Stimulated activated CD8-positive, alpha-beta memory T cell treated with anti-CD3 and anti-CD28 coated beads, Interleukin-4, amount 100 ng/mL, for 1 hour (primary cell): ENCODE measurements at places on chromosomes 7 and 10.

DNA sequence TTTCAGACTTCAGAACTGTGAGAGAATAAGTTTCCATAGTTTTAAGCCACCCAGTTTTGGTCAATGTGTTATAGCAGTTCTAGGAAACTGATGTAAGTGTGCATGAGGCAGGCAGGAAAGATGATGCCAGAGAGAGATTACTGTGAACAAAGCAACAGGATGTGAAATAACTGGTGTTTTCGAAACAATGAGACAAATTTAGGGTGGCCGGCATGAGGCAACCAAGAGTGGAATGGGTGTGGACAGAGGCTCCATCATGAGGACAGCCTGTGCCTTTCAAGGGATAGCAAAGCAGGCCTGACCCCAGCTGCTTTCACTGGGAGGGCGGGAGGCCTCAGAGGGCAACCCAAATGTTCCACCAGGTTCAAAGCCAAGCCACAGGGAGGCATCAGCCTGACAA is 67.3 kb upstream of the UCN3 start:
- DNase-seq = no peak

DNA sequence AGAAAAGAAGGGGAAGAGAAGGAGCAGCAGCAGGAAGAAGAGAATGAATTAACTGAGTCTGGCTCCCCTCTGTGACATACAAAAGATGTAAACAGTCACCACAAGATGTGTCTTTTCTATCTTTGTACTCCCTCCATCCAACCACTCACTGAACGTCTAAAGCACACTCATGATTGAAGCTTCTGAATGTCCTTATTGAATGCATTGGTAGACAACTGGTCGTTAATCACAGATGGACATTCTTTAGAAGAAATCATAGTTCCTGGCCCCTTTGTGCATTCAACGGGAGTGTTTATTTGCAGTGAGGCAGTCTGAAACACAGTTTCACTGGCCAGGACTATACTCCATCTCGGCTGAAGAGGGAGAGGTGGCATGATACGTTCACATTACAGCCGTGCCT is 206.3 kb upstream of the KMT2E start:
- DNase-seq = no peak

DNA sequence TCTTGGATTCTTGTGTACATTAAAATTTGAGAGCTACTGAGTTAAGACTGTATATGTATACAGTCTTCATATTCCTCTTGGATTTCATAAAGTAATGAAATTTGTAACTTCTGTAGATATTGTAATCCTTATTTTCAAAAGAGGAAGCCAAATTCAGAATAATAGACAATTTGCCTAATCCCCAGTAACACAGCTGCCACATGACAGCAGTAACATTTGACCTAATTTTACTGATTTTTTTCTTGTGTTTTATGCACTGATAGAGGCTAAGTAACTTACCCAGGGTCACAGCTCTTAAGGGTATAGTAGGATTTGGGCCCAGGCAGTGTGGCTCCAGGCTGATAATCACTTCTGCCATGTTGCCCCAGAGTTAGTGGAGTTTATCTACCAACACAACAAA is 40.4 kb upstream of the IL6 start:
- DNase-seq = no peak

GRCh38 chr7:14351167-14351566 is 361.7 kb upstream of the ETV1 start:
- DNase-seq = no peak

- DNase-seq = no peak
Observed at GRCh38 chr10:56928714-56929113, 567.7 kb upstream of the ZWINT start.

- DNase-seq = no peak
Observed at GRCh38 chr7:119931230-119931824, 341.6 kb upstream of the KCND2 start.

- no peak for DNase-seq
Observed at GRCh38 chr10:14491811-14492210, 161.1 kb upstream of the FRMD4A start.

- no peak for DNase-seq
Observed at GRCh38 chr10:95290461-95291364, at the start of gene PDLIM1. TSS of gene PDLIM1 (minus strand) at chr10:95291003. CDS start at chr10:95290915, 88 bp downstream.

DNA sequence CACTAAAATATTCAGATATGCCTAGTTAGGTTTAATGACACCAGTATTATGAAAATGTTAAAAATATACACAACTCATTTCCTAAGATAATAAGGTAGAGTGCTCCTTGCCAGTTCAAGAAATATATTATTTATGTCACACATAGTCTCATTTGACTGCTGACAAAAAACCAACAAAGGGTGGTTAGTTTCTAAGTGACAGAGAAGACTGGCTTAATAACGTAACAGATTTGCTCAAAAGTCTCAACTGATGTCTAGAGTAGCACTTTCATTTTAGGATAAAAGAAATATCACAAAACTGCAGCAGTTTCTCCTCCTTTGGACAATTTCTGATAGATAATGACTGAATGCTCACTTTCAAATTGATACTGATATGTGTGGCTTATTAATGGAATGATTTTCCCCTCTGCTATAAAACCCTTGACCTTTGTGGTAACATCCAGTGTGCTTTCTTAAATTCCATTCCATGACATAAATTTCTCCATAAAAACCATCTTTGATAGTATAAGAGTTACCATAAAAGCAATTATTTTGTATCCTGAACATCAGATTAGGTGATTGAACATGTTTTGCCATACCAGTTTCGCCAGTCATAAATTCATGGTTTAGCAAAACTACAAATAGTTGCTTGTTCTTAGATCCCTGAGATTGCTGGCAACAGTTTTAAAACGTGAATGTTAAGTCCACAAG is 94.2 kb downstream of the NRBF2 start:
- DNase-seq = no peak

DNA sequence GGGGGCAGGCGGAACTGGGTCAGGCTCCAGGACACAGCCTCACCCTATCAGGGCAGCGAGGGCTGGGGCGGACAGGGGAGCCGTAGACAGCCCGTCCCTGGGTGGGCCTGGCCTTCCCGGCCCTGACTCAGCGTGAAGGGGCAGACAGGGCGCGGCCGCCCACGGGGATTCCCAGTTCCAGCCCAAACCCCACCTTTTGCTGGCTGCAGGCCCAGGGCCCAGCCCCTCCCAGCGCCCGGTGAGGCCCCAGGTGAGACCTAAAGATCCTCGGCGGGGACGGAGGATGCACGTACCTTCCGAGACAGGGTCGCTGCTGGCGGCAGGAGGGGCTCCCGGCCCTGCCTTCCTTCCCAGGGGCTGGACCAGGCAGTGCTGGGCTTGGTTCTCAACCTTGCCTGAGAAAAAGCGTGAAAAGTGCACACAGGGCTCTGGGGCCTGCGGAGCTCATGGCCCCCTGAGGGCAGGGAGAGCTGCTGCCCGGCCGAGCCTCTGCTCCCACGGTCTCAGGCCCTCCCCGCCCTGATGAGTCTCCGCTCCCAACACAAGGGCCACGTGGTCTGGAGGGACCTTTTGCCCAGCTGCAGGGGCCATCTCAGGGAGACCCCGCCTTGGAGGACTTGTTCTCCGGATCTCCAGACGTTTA is 43.9 kb upstream of the DNAJB6 start:
- no peak for DNase-seq

GRCh38 chr7:105954711-105955110 is 8.4 kb upstream of the CDHR3 start:
- DNase-seq = no peak

DNA sequence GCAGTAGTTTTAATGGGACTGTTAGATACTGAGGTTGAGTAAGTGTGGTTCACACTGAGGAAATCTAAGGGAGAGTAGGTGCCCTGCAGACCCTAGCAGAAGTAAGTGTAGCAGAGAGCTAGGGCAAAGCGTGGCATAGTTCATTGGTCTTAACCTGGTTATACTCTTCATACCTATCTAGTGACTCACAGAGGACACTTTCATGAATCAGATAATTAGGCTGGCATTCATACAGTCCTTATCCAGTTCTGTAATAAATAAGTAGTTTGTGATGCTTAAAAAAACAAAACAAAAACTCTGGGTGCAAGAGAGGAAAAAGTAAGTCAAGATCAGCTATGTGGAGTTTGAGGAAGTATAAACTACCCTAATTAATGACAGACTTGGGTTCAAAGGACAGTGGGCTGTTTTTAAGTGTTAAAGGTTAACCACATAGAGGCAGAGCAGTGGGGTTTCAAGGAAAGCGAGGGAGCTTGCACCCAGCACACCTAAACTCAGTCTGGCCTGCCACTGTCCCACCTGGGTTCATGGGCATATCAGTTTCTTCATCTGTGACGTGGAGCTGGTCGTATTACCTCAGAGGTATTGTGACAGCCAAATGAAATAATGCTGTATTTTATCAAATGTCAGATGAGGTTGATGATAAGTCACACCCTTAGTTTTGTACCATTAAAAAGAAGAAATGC is 27.1 kb downstream of the LMTK2 start:
- DNase-seq = no peak

DNA sequence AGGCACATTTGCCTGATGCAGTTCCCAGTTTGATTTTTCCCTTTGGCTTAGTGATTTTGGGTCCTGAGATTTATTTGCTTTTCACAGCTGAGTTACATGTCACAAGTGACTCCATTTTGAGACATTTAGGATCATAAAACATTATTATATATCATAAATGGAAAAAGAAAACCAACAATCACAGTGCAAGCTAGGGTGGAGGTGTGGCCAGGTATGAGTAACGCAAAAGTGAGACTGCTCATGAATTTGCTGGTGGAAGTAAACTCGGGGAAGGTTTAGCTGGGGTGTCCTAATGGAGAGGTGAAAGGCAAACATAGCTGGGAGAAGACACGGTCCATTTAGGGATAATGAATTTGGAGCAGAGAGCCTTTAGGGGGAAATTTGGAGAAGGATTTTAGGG is 21.7 kb upstream of the UCN3 start:
- DNase-seq = no peak

DNA sequence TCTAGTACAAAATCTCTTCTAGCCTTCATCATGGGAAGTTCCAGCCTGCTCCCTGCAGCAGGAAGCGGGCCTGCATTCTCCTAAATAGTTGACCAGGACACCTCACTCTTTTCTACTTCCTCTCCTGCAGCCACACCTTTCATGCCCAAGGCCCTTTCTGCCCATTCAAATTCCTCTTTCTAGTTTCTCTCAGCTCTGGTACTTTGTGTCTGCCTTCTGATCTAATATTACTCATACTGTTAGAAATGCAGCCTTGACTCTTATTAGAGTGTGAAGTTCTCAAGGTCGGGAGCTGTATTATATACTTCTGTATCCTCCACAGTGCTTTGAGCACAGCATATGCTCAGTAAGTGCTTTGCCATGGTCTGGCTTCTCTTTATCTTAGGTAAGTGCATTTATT is 103.1 kb downstream of the PRKCQ start:
- DNase-seq = no peak

DNA sequence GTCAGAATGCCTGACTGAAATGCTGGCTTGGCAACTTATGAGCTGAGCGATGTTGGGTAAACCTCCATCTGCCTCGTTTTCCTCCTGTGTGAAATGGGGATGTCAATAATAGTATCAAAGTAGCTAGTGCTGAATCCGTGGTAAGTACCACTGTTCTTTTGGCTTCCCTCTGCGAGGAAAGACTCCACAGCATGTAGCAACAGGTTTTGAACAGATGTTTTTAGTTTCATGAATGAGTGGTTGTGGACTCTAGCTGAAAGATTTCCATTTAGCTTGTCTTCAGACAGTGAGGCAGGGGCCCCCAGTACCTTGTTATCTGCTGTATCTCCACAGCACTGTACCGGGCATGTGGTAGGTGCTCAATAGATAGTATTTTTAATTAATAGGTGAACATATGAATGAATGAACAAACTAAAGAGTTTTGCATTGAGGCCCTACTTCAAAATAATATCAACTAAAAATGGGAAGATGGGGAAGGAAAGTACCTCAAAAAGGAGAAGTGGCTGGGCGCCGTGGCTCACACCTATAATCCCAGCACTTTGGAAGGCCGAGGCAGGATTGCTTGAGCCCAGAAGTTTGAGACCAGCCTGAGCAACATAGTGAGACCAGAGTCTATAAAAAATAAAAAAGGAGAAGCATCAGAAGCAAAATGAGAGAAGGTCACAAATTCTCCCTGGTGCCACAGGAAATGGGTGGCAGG is 5.6 kb upstream of the DLG5 start:
- DNase-seq = no peak

DNA sequence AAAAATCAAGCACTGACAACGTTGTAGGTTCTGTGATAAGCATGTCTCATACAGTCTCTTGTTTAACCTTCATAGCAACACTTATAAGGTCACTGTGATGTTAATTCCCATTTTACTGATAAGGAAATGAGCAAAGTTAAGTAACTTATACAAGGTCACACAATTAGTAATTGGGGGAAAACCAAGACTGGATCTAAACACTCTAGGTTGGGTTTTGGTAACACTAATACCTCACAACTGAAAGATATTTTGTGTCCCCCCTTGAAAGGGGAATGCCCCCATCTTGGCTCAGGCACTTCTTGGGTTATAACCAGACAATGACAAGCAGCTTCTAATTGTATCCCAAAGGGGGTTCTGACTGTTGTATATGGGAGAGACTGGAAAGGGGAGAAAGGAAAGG is 36.0 kb upstream of the ABCB4 start:
- no peak for DNase-seq

- no peak for DNase-seq
Observed at GRCh38 chr10:73225518-73225917, 21.5 kb downstream of the DNAJC9 start.

DNA sequence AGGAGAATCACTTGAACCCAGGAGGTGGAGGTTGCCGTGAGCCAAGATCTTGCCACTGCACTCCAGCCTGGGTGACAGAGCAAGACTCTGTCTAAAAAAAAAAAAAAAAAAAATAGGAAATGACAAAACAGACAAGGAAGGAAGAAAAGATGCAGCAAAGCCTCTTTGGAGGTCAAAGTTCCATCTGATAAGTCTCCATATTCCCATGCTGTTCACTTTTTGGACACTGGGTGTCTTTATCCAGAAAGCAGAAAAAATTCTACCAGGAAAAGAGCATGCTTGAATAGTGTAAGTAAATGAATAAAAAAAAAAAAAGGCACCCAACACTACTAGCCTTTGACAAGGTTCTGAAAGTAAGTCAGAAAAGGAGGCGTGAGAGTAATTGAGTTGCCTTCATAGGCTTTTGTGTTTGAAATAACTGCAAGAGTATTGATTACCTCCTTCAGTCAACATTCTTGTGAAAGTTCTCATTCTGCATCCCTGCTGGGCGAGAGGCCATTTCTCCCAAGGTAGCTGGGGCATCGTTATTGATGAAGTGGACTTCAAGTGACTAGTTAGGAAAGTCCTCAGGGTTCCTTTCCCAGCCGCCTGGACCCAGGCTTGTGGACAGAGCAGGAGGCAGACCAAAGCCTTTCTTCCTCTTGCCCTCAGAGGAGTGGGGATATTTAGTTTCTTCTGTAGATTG is 133.3 kb upstream of the KIF5B start:
- DNase-seq = no peak
